ENCODE measurements at places on chromosomes 11 and 22.
A peak's percentile ranks its signal among the peaks of the same experiment; 100 is the strongest.

- DNase-seq: no peak
These were observed 24.5 kb upstream of the ALX4 start for GRCh38 chr11:44334356-44335004.

- peak; percentile 11 for DNase-seq
These were observed 29.7 kb upstream of the DDX6 start for GRCh38 chr11:118820412-118821357.

DNA sequence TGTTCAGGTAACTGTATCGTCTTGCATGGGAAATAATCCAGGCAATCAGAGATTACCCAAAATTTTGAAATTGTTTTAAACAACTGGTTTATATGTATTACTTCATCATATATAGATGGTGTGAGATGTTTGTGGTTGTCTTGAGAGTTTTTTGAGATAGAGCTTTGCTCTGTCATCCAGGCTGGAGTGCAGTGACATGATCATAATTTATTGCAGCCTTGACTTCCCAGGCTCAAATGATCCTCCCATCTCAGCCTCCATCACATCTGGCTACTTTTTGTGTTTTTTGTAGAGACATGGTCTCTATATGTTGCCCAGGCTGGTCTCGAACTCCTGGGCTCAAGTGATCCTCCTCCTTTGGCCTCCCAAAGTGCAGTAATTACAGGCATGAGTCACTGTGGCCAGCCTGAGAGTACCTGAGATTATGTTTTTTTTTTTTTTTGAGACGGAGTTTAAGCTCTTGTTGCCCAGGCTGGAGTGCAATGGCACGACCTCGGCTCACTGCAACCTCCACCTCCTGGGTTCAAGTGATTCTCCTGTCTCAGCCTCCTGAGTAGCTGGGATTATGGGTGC is 11.5 kb downstream of the CTNND1 start:
- DNase-seq: no peak

DNA sequence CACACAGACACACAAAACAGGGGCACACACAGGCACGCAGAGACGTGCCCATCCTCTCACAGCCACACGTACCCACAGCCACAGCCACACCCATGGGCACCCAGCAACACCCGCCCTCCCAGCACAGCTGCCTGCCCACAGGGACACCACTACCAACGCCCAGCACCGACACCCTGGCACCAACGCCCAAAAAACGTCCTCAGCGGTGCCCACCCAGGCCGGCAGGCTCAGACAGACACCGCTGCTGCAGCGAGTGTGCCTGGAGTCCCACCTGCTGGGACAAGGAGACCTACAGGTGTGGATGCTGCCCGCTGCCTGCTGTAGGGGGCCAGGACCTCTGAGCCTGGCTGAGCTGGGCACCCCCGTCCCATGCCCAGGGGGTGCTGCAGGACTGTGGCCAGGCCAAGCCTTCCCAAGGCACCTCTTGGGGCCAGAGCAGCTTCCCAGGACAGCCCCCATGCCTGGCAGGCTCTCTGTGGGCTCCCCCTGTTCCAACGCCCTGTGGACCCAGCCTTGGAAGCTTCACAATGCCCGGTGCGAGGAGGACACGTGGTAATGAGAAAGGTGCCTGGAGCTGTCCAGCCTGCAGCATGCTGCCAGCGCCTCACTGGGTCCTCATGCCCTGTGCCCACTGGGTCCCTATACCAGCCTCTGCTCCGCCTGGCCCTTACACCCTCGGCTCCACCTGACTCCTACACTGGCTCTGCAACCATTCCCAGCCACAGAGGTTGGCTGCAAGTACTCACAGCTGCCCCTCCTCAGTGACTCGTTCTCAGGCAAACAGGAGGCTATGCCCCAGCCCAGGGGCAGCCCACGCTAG is 45.8 kb upstream of the TH start:
- no peak for DNase-seq

DNA sequence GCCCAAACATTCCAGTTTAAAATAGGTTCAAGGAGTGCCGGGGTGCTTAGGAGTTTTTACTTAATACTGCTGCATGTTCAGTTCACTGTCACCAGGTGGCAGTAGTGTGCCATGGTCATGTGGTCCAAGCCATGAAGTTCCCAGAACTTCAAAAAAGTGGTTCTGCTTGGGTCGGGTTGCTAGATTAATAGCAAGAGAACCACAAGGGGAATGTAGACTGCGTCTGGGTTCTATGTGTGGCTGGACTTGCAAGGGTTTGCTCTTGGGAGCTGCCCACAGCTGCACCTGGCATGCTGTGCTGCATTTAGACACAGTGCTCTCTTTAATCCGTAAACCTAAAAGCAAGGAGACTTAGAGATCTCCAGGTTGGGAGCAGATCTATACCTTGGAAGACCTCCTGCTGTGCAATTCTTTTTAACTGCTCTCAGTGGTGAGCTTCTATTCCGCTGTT is 6.5 kb upstream of the SPON1 start:
- peak; percentile 79 for DNase-seq

GRCh38 chr22:49934891-49935557 is 16.6 kb downstream of the CRELD2 start:
- DNase-seq: peak; percentile 91

DNA sequence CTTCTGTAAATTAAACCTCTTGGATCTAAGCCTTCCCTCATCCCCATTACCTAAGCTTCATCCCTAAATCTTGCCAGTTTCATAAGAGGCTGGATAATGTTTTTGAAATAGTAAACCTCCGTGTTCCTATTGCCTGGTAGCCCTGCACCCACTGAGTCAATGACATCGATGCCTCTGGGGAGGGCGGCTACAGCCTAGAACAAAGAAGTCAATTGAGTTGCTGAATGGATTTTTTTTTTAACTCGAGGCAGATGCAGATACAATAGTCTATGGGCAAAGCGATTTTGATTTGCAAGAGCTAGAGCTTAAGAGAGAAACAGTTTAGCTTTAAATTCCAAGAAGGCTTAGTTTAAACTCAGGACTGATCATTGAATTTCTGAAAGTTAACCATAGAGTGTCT is 121.3 kb downstream of the NECTIN1 start:
- no peak for DNase-seq

GRCh38 chr11:64851831-64852351 is 7.4 kb upstream of the CDC42BPG start:
- no peak for DNase-seq

GRCh38 chr11:92627615-92628256 is 341.7 kb upstream of the MTNR1B start:
- DNase-seq: no peak

DNA sequence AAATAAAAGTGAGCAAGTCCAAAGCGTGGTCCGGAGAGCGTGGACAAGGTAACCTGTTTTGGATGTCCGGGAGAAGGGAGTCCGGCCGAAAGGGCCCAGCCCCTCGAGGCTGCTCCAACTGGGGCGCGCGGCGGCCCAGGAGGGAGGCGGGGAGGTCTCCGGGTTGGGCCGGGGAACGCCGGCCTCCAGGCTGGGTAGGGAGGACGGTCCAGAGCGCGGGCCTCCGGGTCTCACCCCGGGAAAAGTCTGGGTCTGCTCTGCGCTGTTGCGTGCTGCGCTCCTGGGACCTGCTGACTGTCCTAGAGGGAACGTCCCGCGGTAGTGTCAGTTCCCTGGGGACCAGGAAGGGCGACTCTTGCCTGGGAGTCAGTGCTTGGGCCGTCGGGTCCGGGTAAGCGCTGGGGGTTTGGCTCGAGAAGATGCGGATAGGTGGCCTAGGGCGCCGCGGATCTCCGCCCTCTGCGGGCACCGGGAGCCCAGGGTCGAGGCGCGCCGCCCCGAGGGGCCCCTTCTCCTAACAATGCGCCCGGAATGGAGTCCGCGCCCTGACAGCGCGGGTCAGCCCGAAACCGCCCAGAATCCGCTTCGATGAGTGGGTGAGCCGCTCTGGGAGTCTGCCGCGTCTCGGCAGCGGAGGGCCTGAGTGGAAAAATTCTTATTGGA is 988 bp upstream of the FLI1 start:
- DNase-seq: no peak

DNA sequence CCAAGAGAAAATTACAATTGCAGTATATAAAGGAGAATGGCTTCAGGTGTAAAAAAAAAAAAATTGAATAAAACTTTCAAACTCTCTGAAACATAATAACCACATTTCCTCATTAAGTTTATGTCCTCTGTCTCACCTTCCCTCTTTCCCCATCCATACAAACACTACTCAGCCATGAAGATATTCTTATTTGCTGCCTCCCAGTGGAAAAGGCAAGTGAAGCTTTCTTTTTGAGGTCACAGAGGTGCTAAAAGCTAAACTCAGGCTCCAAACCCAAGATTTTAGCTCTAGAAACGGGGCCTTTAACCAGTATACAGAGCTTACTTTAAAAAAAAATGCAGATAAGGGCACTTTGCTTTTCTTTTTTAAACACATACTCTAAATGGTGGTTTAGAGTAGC is 1568.5 kb downstream of the FAM181B start:
- DNase-seq: no peak

GRCh38 chr11:67027483-67027930 is 4.6 kb downstream of the SYT12 start:
- no peak for DNase-seq

- no peak for DNase-seq
These were observed 25.9 kb upstream of the RAB30 start for GRCh38 chr11:83097429-83098075.

DNA sequence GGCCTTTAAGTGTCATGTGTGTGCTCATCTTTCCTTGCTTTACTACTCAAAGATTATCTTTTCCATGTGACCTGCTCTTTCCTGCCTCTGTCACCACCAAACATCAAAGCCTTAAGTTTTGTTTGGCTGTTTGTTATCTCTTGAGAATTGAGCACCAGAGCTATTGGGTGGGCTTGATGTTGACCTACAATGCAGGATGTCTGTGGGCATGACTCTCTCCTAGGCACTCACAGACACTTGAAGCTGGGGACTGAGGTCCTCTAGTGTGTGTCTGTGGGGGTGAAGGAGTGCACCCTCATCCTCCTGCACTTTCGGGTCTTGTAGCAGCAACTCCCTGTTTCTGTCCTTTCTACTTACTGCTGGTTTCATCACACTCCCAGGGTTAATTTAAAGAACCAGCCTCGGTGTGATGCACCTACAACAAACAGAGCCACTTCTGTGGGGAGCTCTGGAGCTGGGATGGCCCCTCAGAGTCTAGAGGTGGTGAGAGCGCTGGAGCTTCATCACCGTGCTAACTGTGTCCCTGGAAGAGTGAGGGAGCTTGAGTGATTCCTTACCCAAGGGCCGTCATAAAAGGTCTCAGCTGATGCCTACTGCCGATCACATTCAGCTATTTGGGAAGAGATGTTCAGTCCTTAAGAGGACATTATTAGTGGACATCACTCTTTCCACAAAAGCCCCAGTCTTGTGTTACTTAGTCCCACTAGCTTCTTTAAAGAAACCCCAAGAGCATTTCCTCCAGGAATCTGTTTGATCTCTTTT is 56.3 kb downstream of the LRRC74B start:
- no peak for DNase-seq

GRCh38 chr22:23385678-23386631 is 194.1 kb downstream of the IGLL1 start:
- DNase-seq: peak; percentile 90

- no peak for DNase-seq
These were observed 24.9 kb downstream of the CLPB start for GRCh38 chr11:72409458-72409857.
